ENCODE measurements at places on chromosomes 2 and 18. TPM values are rescaled to one million over a fixed set of nuclear protein-coding genes. Genes with fewer than 3 reads are reported as not detected.

The HSPE1 gene
- total RNA-seq, result 90.4 TPM

The SPAST gene
- 20.2 TPM for total RNA-seq

The TMBIM1 gene
- 96.4 TPM for total RNA-seq

The PRKAG3 gene
- total RNA-seq, result not detected

The RAB27B gene
- 8.5 TPM for total RNA-seq

The USP14 gene
- total RNA-seq, result 41.1 TPM

The CAVIN2 gene
- total RNA-seq, result 16.5 TPM

GRCh38 chr2:9110346-9110884, 96.2 kb upstream of the ASAP2 start:
- no peaks in the 10 kb centered on the region for H3K36me3 ChIP-seq
- no peak overlapping the region for H3K4me3 ChIP-seq
- H3K27me3 ChIP-seq, result no peaks in the 10 kb centered on the region

DNA sequence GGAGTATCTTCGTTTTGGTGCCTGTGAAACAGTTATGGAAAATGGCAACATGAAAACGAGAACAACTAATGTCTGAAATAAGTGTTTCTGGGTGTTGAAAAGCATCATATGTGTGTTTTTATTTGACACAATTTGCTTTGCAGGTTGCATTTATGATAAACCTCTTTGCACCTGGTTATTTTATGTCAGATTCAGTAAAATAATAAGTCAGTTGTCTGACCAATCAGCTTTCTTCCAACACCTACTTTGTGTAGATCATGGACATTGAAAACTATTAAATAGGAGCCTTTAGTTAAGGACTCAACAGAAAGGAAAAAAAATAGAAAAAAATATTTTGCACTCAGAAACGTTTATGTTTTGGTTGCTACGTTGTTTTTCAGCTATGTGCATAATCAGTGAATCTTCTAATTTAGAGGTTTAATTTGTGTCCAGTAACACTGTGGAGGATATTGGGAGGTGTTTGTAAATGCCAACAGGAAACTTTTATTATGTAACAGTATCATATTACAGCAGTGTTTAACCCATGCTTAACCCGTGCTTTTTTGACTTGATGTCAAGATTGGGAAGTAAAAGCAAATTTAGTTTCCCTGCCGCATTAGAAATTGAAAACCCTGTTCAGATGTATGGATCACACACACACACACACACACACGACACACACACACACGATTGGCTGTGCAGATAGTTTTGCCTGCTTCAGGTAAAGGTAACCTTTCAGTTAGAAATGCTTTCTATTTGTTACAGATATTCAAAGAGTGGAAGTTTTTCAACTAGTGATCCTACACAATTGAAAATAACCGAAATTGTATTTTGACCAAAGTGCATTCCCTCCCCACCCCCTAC, 2.6 kb downstream of the PKP4 start:
- no peak overlapping the region for H3K4me3 ChIP-seq
- no peak overlapping the region for H3K27ac ChIP-seq
- no peaks in the 10 kb centered on the region for H3K36me3 ChIP-seq
- H3K27me3 ChIP-seq, result no peaks in the 10 kb centered on the region

DNA sequence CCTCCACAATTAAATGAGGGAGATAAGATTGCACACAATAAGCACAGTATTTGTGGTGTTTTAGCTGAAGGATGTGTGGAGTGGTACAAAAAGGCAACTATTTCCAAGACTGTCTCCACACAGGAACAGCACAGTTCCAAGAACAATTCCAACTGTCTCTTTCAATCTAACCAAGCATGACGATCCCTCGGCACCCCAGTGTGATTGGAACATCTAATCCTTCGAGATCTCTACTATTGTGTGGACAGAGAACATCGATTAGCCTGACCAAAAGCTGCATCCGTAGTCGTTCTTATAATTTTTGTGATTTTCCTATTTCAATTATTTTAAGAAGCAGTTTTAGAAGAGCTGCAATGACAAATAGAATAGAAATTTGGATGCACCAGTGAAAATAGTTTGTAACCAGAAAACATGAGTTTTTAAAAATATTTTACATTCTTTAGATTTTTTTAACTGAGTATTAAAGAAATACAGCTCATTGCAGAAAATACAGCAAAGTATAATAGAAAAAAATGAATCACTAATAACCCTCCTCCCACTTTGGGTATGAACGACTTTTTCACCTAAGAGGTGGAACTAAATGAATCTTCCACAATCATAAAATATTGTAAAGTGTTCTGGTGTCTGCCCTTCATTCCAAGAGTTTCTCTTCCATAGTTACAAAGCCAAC, 76.4 kb upstream of the CABLES1 start:
- no peak overlapping the region for H3K4me3 ChIP-seq
- no peaks in the 10 kb centered on the region for H3K27me3 ChIP-seq
- H3K27ac ChIP-seq, result no peak overlapping the region
- no peaks in the 10 kb centered on the region for H3K4me1 ChIP-seq
- H3K36me3 ChIP-seq, result no peaks in the 10 kb centered on the region

GRCh38 chr2:173214213-173214612, 138.6 kb downstream of the MAP3K20 start:
- no peak for DNase-seq
- no peaks in the 10 kb centered on the region for H3K27me3 ChIP-seq
- H3K36me3 ChIP-seq, result no peaks in the 10 kb centered on the region
- H3K27ac ChIP-seq, result no peak overlapping the region
- H3K4me3 ChIP-seq, result no peak overlapping the region

GRCh38 chr2:56615760-56616159, 432.0 kb downstream of the CCDC85A start:
- no peaks in the 10 kb centered on the region for H3K27me3 ChIP-seq
- DNase-seq, result no peak
- H3K36me3 ChIP-seq, result no peaks in the 10 kb centered on the region
- H3K4me3 ChIP-seq, result no peak overlapping the region

- peaks cover 22% of the 10 kb centered on the region for H3K27me3 ChIP-seq
- no peak overlapping the region for H3K4me3 ChIP-seq
- H3K4me1 ChIP-seq, result peaks cover 2% of the 10 kb centered on the region
- no peaks in the 10 kb centered on the region for H3K36me3 ChIP-seq
Measured at GRCh38 chr2:237633061-237633561, 5.7 kb downstream of the LRRFIP1 start.

- no peak for DNase-seq
- peak overlapping the region; percentile 94 for H3K4me3 ChIP-seq
- H3K4me1 ChIP-seq, result peaks cover 54% of the 10 kb centered on the region
- H3K36me3 ChIP-seq, result no peaks in the 10 kb centered on the region
- H3K27ac ChIP-seq, result peak overlapping the region; percentile 78
Measured at GRCh38 chr2:84879584-84880394, 1.1 kb downstream of the TRABD2A start.

- H3K4me1 ChIP-seq, result no peaks in the 10 kb centered on the region
- DNase-seq, result no peak
- H3K27ac ChIP-seq, result no peak overlapping the region
- H3K27me3 ChIP-seq, result peaks cover 3% of the 10 kb centered on the region
- H3K36me3 ChIP-seq, result no peaks in the 10 kb centered on the region
Measured at GRCh38 chr2:157920736-157921135, 44.6 kb upstream of the ACVR1 start.

GRCh38 chr2:67451086-67451832, 54.1 kb downstream of the ETAA1 start:
- no peak for DNase-seq
- H3K27me3 ChIP-seq, result no peaks in the 10 kb centered on the region
- H3K27ac ChIP-seq, result no peak overlapping the region
- no peak overlapping the region for H3K4me3 ChIP-seq

DNA sequence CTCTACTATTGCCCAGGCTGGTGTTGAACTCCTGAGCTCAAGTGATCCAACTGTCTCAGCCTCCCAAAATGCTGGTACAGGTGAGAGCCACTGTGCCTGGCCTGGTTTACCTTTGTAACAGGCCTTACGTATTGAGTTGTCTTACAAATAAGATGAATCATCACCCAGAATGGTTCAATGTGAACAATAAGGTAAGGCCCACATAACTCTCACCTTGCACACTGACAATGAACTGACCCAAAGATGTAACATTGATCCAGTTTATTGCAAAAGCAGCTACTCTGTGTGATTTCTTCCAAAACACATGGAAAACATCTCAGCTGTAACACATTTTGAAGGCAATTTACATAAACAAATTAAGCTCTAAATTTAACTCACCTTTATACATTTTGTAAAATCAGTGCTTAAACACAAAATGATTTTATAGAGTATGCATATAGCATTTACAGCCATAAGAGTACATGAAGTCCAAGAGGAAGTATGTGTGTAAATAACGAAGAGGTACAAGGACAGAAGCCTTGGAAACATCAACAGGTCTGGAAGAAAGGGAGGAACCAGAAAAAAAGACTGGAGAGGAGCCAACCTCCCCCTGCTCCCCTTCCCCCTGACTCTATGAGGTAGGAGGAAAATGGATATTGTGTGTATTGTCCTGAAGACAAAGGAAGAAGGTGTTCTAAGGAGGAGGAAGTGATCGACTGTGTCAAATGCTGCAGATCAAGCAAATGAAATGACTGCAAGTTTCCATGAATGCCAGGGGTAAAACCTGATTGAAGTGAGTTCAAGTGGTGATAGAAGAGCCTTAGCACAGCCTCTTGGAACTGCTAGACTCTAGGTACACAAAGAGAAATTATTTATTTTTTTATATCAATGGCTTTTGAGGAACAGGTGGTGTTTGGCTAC, 5.6 kb upstream of the WDFY1 start:
- DNase-seq, result no peak
- no peak overlapping the region for H3K27ac ChIP-seq
- no peaks in the 10 kb centered on the region for H3K36me3 ChIP-seq
- peaks cover 12% of the 10 kb centered on the region for H3K4me1 ChIP-seq

DNA sequence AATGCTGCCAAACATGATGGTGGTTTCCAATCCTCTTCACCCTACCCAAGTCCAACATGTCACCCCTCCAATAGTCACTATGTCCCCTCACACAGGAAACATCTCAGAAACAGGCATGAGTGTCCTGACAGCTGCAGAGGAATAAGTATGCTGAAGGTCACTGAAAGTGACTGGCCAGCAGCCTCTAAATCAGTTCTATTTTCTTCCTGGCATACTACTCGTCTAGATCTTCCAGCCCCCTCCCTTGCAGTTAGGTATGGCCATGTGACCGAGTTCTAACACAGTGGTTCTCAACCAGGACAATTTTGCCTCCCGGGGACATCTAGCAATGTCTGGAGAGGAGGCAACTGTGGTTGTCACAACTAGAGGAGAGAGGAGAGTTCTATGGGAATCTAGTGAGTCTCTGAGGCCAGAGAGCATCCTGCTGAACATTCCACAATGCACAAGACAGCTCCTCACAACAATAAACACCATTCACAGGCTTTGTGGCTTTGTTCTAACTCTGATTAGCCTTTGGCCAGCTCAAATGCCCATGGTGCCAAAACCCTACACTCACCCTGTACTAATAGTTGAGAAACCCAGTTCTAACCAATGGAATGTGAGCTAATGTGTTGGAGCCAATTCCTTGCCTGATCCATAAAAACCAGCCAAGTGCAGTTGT, 12.6 kb upstream of the ID2 start:
- peaks cover 13% of the 10 kb centered on the region for H3K27me3 ChIP-seq
- no peak overlapping the region for H3K4me3 ChIP-seq
- DNase-seq, result no peak
- H3K27ac ChIP-seq, result no peak overlapping the region
- H3K36me3 ChIP-seq, result no peaks in the 10 kb centered on the region
- no peaks in the 10 kb centered on the region for H3K4me1 ChIP-seq

- no peak overlapping the region for H3K27ac ChIP-seq
- H3K4me3 ChIP-seq, result no peak overlapping the region
- no peaks in the 10 kb centered on the region for H3K27me3 ChIP-seq
- DNase-seq, result no peak
Measured at GRCh38 chr2:127087791-127088495, 19.0 kb downstream of the BIN1 start.

DNA sequence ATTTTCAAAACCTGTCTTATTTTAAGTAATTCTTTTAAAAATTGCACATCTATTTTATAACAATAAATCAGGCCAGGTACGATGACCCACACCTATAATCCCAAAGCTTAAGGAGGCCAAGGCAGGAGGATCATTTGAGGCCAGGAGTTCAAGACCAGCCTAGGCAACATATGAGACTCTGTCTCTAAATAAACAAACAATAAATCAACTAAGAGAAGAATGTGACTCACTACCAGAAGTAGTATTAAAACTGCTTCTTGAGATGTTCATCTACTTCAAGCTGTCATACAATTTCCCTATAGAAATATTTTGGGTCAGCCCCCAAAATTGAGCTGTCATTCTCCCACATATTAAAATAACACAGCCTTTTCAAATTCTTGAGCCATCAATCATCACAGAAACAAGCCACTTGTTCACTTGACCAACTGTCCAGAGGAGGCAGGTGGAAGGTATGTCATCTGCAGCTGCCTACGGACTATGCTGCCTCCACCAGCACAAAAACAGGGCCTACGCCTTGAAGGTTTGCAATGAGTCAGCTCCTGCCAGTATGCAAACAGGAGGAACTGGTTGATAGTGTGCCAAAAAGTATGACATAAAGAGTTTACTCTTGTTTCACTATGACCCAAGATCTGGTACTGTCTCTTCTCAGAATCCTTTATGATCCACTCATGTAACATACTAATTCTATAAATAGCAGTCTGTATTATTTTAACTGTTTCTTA, 33.6 kb downstream of the KIDINS220 start:
- H3K4me3 ChIP-seq, result no peak overlapping the region
- no peaks in the 10 kb centered on the region for H3K4me1 ChIP-seq
- peaks cover 82% of the 10 kb centered on the region for H3K36me3 ChIP-seq
- no peaks in the 10 kb centered on the region for H3K27me3 ChIP-seq
- H3K27ac ChIP-seq, result no peak overlapping the region

- no peak overlapping the region for H3K27ac ChIP-seq
- no peak overlapping the region for H3K4me3 ChIP-seq
- H3K27me3 ChIP-seq, result no peaks in the 10 kb centered on the region
- H3K36me3 ChIP-seq, result no peaks in the 10 kb centered on the region
- H3K4me1 ChIP-seq, result no peaks in the 10 kb centered on the region
Measured at GRCh38 chr2:4873876-4874593, 818.1 kb upstream of the SOX11 start.

- DNase-seq, result no peak
- no peaks in the 10 kb centered on the region for H3K36me3 ChIP-seq
- H3K4me1 ChIP-seq, result no peaks in the 10 kb centered on the region
- no peaks in the 10 kb centered on the region for H3K27me3 ChIP-seq
Measured at GRCh38 chr2:21346984-21347383, 223.2 kb downstream of the TDRD15 start.

DNA sequence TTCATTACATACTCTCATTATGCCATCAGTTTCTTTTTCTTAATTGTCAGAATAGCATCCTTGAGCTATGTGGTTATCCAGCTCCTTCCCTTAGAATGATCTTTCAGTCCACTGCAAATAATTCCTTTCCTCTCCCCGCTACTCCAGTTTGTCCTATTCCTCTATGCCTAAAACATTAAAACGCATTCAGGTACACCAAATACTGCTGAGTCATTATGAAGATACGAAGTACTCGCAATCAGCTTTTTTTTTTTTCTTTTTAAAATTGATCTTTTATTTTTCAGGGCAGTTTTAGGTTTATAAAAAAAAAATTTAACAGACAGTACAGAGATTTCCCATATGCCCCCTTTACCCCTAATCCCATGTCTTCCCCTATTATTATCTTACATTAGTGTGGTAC, 164.8 kb upstream of the TMEM200C start:
- H3K4me1 ChIP-seq, result no peaks in the 10 kb centered on the region
- H3K27me3 ChIP-seq, result no peaks in the 10 kb centered on the region
- DNase-seq, result no peak
- H3K4me3 ChIP-seq, result no peak overlapping the region
